ENCODE measurements at places on chromosomes 5 and 9. TPM values are rescaled to one million over a fixed set of nuclear protein-coding genes. Genes with fewer than 3 reads are reported as not detected.

DNA sequence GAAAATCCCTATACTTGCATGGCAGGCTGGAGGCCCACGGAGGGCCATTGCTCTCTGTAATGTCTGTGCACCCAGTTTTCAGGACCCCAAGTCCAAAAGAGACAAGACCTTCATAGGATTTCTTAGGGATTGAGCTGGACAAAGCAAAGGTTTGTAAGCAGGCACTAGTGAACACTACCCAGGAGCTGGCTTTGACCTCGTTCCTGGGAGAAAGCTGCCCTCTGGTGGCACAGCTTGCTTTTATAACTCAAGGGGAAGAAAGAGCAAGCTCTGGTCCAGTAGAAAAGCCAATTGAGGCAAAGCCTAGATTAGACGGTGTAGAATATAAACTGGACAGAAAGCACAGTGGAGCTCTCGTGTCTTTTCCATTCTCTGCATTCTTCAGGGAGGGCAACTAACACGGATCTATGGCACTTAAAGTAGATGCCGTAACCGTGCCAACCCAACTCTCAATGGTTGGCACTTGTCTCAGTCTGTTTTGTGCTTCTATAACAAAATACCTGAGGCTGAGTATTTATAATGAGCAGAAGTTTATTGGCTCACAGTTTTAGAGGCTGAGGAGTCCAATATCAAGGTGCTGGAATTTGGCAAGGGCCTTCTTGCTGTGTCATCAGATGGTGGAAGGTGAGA is 7.9 kb downstream of the GABRP start:
- DNase-seq, result peak; percentile 39

- DNase-seq, result no peak
Measured at GRCh38 chr5:139378941-139379361, 4.1 kb downstream of the SLC23A1 start.

DNA sequence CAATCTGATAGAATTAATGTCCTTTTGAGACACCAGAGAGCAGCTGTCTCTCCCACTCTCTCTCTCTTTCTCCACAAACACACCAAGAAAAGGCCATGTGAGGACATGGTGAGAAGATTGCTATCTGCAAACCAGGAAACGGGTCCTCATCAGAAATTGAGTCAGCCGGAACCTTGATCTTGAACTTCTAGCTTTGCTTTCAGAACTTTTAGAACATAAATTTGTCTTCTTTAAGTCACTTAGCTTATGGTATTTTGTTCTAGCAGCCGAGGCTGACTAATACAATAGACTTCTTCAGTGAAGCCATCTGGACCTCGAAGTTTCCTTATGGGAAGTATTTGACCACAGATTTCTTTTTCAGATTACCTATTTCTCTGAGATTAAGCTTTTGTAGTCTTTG is 18.1 kb downstream of the NEUROG1 start:
- no peak for DNase-seq

AQP7 gene
- 6.8 TPM for polyA plus RNA-seq

CDC37L1 gene
- polyA plus RNA-seq, result 18.5 TPM

GRCh38 chr5:154970759-154971158 is 29.9 kb downstream of the MRPL22 start:
- DNase-seq, result no peak

DNA sequence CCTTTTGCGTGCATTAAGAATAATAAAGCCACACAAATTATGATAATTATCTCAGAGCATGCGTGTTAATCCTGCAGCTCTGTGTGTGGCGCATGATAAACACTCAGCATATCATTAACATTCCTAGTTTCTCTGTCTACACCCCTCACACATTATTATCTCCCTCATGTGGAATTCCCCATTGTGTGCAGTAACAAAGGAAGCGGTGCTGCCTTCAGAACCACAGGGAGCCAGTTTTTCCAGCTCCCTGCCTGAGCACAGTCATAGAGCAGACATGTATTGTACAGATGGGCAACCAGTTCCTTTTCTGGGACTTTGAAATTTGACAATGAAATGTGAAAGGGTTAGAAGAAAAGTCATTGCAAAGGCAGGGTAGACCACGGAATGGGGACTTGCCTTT is 1365.5 kb upstream of the CDH9 start:
- no peak for DNase-seq

GRCh38 chr5:139946006-139946405 is 97.1 kb downstream of the NRG2 start:
- no peak for DNase-seq

GRCh38 chr5:91211997-91212713 is 171.0 kb downstream of the ARRDC3 start:
- DNase-seq, result peak; percentile 37

ADGRV1 gene
- 0.19 TPM for polyA plus RNA-seq

GRCh38 chr9:2453701-2454100 is 167.9 kb upstream of the VLDLR start:
- DNase-seq, result no peak

DNA sequence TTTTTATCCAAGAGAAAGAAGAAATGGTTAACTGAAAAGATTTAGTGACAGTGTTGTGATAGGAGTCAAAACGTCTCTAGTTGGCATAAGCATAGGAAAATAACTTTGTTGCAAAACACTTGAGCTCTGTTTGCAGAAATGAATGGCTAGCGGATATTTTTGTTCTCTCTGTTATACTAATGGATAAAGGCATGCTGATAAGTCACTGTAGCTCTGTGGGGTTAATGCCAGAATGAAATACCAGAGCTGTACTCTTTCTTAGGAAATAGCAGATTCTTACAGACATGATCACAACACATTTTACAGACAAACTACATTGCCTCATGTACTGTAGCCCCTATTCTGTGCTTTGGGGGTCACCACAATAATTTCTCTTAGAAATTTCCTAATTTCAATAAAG is 202.8 kb downstream of the DMRTA1 start:
- DNase-seq, result no peak

DRD1 gene
- not detected for polyA plus RNA-seq

DNA sequence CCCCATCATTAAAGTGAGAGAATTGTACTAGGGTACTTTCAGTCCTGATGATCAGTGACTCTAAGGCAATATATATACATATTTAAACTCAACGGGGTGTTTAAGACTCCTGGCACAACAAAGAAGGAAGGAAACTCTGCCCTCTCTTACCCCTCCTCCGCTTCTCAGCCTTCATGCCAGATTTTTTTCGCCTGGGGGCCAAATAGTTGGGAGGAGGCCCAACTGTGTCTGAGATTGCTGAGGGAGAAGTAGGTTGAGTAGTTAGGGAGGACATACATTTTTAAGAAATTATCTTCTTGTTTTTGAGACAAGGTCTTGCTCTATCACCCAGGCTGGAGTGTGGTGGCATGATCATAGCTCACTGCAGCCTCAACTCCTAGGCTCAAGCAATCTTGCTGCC is 127.7 kb upstream of the SHB start:
- DNase-seq, result no peak

DNA sequence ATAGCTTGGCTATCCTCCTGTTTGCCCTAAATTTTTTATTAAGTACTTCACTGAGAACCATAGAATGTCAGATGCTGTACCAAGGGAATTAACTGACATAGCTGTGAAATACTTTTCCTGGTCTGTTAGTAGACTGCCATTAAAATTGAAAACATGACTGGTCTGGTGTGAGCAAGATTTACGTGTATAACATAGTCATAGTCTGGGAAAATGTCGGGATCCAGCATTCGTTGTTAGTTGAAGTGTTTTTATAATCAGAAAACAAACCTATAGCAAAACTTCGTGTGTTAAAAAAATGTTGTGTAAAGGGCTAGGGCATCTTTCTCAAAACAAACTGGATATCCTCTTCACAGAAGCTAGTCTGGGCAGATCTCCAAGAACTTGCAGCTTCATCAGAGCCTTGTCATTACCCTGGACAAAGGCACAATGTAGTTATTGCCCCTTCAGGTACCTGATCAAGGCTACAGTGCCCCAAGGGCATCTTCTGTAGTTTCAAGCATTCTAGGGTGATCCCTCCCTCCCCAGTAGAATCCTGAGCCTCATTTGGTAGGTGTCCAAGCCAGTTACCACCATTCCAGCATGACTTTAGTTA is 454.2 kb upstream of the SGCD start:
- DNase-seq, result peak; percentile 9

GRCh38 chr5:54325272-54325609 is 14.9 kb upstream of the ARL15 start:
- no peak for DNase-seq

DNA sequence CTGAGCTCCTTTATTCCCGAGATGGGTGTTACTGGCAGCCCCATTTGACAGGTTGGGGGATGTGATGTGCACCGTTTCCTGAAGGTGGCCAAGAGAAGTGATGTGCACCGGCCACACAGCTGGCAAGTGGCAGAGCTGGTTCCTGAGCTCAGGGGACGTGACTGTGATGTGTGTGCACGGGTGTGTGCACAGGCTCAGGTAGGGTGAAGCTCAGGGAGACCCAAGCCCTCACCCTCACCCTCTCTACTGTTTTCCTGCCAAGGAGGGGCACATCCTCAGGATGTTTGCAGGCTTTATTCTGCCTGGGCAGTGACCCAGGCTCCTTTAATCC is 56.6 kb downstream of the WWC1 start:
- DNase-seq, result no peak

LCN12 gene
- 1.2 TPM for polyA plus RNA-seq

GRCh38 chr5:58972301-58972700 is 389.4 kb downstream of the RAB3C start:
- no peak for DNase-seq

- DNase-seq, result no peak
Measured at GRCh38 chr5:56494300-56494731, 261.2 kb upstream of the ANKRD55 start.

TERT gene
- not detected for polyA plus RNA-seq

- DNase-seq, result peak; percentile 45
Measured at GRCh38 chr5:129771058-129771838, 23.4 kb downstream of the MINAR2 start.

C8G gene
- polyA plus RNA-seq, result 0.48 TPM

GRCh38 chr9:86859056-86859455 is 88.2 kb downstream of the GAS1 start:
- DNase-seq, result no peak

GRCh38 chr9:35984021-35984420 is 26.1 kb upstream of the OR2S2 start:
- no peak for DNase-seq

DNA sequence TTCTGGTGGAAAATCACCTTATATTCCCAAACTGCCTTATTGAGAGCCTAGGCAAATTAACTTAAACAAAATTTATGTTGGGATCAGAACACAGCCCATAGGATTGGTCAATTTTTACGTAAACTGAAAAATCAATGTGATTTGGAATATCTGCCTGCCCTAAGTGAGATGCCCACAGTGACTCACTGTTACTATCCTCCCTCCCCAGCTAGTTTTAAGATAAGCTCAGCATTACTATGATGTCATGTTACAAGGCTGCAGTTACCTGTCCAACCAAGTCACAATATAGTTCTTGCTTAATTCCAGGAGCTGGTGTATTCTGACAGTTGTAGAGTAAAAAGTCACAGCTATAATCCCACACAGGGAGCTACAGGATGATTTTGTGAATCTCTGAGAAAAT is 23.1 kb downstream of the SKP1 start:
- DNase-seq, result no peak

DNA sequence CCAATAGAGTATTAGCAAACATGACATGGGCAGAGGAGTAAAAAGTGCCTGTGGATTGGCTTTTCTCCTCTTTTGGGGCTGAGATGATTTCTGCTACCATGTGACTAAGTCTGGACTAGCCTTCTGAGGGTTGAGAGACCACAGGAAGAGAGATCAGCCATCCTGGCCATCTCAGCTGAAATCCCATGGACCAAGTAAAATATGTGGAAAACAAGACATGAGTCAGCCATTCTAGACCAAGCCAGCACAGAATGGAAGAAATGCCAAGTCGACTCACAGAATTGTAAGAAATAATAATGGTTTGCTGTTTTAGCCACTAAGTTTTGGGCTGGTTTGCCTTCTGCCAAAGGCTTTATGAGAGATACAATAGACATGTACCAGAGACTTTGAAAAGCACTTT is 377.8 kb downstream of the CHSY3 start:
- no peak for DNase-seq

- no peak for DNase-seq
Measured at GRCh38 chr5:40437452-40437861, 242.3 kb upstream of the PTGER4 start.

DNA sequence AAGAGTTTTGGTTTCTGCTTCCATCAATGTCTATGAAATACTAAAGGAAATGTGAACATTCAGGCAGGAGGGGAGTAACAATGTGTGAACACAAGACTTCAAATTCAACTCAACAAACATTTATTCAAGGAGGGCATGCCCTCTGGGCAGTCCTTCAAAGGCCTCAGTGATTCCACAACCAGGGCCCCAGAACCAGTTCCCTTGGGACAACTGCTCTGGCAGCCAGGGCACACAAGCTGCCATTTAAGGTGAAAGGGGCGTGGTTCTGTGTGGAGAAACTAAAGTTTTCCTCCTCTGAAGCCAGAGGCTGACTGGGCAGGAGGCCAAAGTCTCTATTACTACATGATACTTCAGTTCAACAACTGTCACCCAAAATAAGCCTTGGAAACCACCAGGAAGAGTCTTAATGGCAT is 3.2 kb downstream of the RBM18 start:
- peak; percentile 42 for DNase-seq

GRCh38 chr5:170740551-170741205 is 42.8 kb upstream of the GABRP start:
- no peak for DNase-seq

- peak; percentile 100 for DNase-seq
Measured at GRCh38 chr9:37465249-37466036, at the start of gene ZBTB5. ZBTB5 (minus strand) TSS chr9:37465450; CDS start chr9:37442551, 22,899 bp downstream.

GRCh38 chr5:28499766-28500290 is 1461.4 kb upstream of the CDH9 start:
- DNase-seq, result no peak

- DNase-seq, result no peak
Measured at GRCh38 chr5:136776022-136776927, 410.9 kb upstream of the TRPC7 start.

- DNase-seq, result peak; percentile 98
Measured at GRCh38 chr5:67268231-67269021, 71.8 kb upstream of the CD180 start.

GRCh38 chr5:57675236-57675635 is 192.6 kb upstream of the ACTBL2 start:
- no peak for DNase-seq

DNA sequence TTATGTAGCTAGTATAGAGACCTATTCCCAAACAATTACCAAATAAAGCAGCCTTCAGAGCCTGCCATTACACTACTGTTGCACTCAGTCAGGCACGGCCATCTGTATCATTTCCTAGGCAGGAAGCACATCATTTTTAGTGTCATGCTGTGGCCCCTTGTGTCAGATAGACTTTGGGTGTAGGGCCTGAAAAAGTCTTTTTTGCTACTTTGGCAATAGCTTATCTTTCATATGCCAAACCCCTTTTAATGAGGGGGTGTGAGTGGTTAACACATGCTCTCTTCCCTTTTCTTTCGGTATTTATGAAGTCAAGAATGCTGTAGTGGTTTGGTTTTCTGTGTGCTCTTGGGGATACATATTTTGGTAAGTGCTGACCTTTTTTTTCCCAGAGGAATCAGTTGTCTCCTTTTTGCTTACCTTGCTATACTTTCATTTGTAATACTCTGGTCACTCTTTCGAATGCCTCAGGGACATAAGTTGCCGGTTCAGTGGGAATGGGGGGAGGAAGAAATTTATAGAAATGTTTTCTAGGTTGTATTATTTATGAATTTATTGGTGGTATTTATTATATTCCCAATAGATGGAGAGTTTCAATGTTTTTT is 209.8 kb downstream of the CSNK1G3 start:
- DNase-seq, result no peak

PLCXD3 gene
- polyA plus RNA-seq, result 0.04 TPM

GRCh38 chr9:79568337-79569101 is 3.2 kb upstream of the TLE4 start:
- no peak for DNase-seq

GRCh38 chr5:83253720-83254119 is 176.4 kb downstream of the XRCC4 start:
- DNase-seq, result no peak

- DNase-seq, result peak; percentile 79
Measured at GRCh38 chr9:136847088-136847825, 2.0 kb upstream of the PHPT1 start.

All from muscle of back (tissue), 13 donors.